ENCODE measurements at places on chromosomes 5 and 9. TPM values are rescaled to one million over a fixed set of nuclear protein-coding genes. Genes with fewer than 3 reads are reported as not detected.

AFF4 gene
- 90.3 TPM for total RNA-seq

SPATA31C1 gene
- not detected for total RNA-seq

RNF183 gene
- total RNA-seq, result not detected

TEK gene
- 18.0 TPM for total RNA-seq

SAXO1 gene
- total RNA-seq, result 0.05 TPM

SLC22A4 gene
- total RNA-seq, result 2.5 TPM

IFNB1 gene
- not detected for total RNA-seq

SPACA9 gene
- total RNA-seq, result 3.7 TPM

LHX2 gene
- total RNA-seq, result not detected

NR2F1-AS1 gene
- total RNA-seq, result 19.7 TPM

PRR7 gene
- total RNA-seq, result 0.79 TPM

TAF11L9 gene
- total RNA-seq, result not detected

PDGFRB gene
- total RNA-seq, result 394 TPM

PTPDC1 gene
- 11.6 TPM for total RNA-seq

ARID3C gene
- not detected for total RNA-seq

PCDHGB6 gene
- total RNA-seq, result 6.7 TPM

SWI5 gene
- 16.7 TPM for total RNA-seq

ELOVL7 gene
- 2.7 TPM for total RNA-seq

TMEM252 gene
- not detected for total RNA-seq

TMEM174 gene
- total RNA-seq, result not detected

WNK2 gene
- 39.5 TPM for total RNA-seq

SLC6A18 gene
- not detected for total RNA-seq

IRX2 gene
- total RNA-seq, result 0.38 TPM

IL4 gene
- total RNA-seq, result not detected

TAF11L2 gene
- not detected for total RNA-seq

DNAI1 gene
- total RNA-seq, result not detected

SLC22A5 gene
- 7.4 TPM for total RNA-seq

NSD1 gene
- 67.6 TPM for total RNA-seq

PCDHGA10 gene
- 6.6 TPM for total RNA-seq

ADGRV1 gene
- 0.19 TPM for total RNA-seq

KIF20A gene
- total RNA-seq, result 1.1 TPM

SGCD gene
- total RNA-seq, result 31.2 TPM

PLPPR1 gene
- total RNA-seq, result not detected

LRRC19 gene
- total RNA-seq, result not detected

PHF19 gene
- 30.8 TPM for total RNA-seq

PHYHD1 gene
- 24.8 TPM for total RNA-seq

IFNA5 gene
- not detected for total RNA-seq

LHX3 gene
- not detected for total RNA-seq

MEGF9 gene
- 18.4 TPM for total RNA-seq

OR1K1 gene
- not detected for total RNA-seq

DDX4 gene
- total RNA-seq, result not detected

RMRP gene
- 21,166 TPM for total RNA-seq

RCL1 gene
- 22.1 TPM for total RNA-seq

IFNA13 gene
- not detected for total RNA-seq
